ENCODE measurements at places on chromosomes 6 and 20.

DNA sequence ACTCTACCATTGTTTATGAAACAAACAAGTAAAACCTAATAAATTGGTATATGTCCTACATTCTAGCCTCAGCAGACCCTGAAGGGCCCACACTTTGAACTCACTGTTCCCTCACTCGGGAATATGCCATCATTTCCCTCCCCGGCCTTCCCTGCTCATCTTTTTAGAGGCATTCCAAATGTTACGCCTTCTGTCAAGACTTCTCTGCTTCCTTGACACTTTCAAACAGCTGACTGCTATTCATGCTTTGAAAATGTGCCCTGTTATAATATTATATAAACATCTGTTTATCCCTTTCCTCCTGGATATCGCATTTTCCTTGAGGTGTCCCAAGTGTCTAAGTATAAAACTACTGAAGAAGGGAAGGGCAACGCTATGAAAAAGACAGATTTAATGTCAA lies 249.5 kb upstream of the THEMIS start:
- no peak for DNase-seq

- no peak for DNase-seq
Observed at GRCh38 chr20:49507741-49508434, 25.4 kb upstream of the KCNB1 start.

- DNase-seq, result no peak
Observed at GRCh38 chr6:88763160-88763559, 200.3 kb downstream of the RNGTT start.

GRCh38 chr6:4803343-4803744 lies 27.1 kb downstream of the CDYL start:
- no peak for DNase-seq

GRCh38 chr6:15491255-15491985 lies 171.4 kb downstream of the DTNBP1 start:
- no peak for DNase-seq

GRCh38 chr6:35036059-35036827 lies 104.9 kb downstream of the TCP11 start:
- no peak for DNase-seq

GRCh38 chr6:154478021-154478700 lies 32.3 kb downstream of the CNKSR3 start:
- no peak for DNase-seq

GRCh38 chr6:111989743-111990142 lies 64.2 kb upstream of the CCN6 start:
- no peak for DNase-seq

DNA sequence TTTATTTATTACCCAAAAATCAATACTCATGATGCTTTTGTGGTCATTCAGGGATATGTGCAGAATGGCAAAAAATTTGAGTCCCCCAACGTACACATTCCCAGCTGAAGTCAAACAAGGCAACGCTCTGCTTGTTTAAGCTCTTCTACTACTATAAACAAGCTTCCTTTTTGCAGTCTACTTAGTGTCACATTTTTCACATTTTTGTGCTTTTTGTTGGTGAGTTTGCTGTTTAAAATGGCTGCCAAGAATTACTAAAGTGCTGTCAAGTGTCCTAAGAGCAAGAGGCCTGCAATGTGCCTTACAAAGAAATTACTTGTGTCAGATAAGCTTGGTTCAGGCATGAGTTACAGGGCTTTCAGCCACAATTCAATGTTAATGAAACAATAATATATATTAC lies 2.1 kb downstream of the WFDC8 start:
- no peak for DNase-seq

- no peak for DNase-seq
Observed at GRCh38 chr6:39365281-39366074, 43.0 kb upstream of the KCNK16 start.

GRCh38 chr6:119105282-119105681 lies 26.8 kb upstream of the FAM184A start:
- DNase-seq, result no peak

GRCh38 chr20:47040506-47041125 lies 146.0 kb downstream of the EYA2 start:
- no peak for DNase-seq

DNA sequence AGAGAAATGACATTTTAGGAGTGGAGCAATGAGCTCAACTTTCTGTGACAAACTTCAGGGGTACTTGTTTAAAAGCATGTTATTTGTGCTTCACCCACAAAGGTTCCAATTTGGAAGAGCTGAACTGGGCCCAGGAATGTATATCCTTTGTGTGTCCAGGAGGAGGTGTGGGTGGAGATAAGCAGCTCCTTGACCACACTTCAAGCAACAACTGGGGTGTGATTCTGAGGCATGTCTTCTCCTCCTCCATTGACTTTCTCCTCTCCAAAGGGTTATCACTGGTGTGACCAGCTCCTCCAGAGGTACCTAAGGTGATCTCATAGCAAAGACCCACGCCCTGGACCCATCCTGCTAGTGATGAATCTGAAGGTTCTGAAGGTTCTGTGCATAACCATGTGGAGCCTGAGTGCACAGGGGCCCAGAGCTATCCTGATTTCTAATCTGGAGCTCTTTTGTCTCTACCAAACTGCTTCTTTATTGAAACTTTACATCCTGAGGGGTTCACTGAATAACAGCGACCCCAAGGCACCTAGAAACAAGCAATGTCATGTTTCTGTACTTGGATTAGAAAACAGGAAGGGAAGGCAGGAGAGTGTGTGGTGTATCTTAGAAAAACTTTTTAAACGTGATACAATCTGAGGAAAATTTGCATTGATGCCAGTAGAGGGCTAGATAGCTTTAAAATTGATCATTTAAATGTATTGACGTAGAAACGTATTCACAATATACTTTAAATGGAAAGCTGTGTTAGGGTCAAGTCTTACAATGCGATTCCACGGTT lies 60.9 kb upstream of the CD93 start:
- peak; percentile 42 for DNase-seq

DNA sequence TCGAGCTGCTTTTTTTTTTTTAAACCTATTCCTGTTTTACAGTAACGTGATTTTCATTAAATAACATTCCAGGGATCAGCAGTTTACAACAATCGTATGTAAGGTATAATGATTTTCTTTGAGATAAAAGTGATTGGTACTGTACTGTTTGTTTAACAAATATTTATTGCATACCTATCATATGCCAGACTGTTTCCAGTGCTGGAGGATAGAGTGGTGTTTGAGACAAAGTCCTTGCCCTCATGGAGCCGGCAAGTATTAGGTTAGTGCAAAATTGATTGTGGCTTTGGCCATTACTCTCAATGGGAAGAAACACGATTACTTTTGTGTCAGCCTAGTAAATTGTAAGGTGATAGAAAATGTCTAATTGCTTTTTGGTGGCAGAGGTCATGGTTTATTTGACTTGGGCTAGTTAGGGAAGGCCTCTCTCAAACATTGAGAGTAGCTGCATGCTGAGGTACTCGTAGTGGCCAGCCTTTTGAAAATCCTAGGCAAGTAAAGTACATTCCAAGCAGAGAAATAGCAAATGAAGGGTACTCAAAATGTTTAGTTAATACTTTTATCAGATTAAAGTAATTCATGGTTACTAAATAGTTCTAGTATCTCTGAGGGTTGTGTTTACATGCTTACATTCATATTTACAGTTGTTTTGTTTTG lies 35.6 kb downstream of the PHF3 start:
- no peak for DNase-seq

- DNase-seq, result no peak
Observed at GRCh38 chr6:35494161-35494563, 2.7 kb downstream of the TEAD3 start.

GRCh38 chr6:41878961-41879405 lies 16.2 kb downstream of the USP49 start:
- no peak for DNase-seq

DNA sequence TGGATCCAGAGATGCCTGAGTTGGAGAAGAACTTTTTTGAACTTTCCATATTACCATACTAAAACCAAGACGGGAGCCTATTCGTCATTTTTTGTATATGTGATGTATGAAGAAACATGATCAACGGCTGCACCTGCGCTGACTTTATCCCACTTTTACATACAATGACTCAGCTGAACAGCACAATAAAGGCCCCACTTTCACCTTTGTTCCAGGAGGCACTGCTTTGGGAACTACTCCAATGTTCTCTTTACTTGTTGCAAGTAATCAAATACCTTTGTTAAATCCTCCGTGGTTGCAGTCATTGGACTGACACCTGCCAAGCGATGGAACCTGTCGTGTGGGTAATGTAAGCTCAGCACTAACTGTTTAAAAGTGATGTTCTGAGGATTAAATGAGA lies 17.3 kb upstream of the BTN3A2 start:
- DNase-seq, result no peak

DNA sequence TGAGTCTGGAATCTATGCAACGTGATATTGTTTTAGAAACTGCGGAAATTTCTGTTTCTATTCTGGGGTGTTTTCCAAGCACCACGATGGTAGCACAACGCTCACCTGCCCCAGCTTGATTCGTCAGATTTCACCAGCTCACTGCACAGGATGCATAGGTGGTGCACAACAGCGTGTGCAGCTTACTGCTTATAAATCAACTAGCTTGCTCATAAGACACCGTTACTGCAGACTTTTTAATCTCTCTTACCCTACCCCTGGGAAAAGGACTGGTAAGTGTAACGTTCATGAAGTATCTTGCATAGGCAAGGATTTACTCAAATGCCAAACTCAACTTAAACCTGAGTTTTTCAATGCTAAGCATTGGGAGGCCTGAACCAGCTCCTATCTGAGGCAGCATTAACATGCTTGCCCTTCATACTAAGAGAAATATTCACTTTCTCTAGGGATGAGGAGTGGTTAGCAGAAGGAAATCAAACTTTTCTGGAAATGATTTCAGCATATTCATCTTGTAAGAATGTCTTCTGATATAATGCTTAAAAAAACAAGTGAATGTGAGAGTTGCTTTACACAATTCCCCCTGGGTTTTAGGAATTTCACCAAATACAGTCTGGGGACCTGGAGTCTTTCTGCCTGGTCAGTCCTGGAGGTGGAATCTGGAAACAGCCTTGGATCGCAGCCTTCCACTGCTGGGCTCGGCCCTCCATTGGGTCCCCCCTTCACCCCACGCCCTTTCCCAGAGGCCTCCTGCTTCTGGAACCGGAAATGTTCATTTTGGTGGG lies 100.6 kb downstream of the DACT2 start:
- DNase-seq, result no peak

- no peak for DNase-seq
Observed at GRCh38 chr20:20685635-20686034, 26.8 kb downstream of the RALGAPA2 start.

- DNase-seq, result peak; percentile 90
Observed at GRCh38 chr20:47785854-47786764, 828 bp upstream of the SULF2 start.

GRCh38 chr20:47201074-47201730 lies 155.3 kb downstream of the ZMYND8 start:
- DNase-seq, result no peak

GRCh38 chr6:153340568-153340967 lies 209.5 kb upstream of the RGS17 start:
- no peak for DNase-seq

- no peak for DNase-seq
Observed at GRCh38 chr6:148892247-148892646, 145.4 kb downstream of the UST start.

DNA sequence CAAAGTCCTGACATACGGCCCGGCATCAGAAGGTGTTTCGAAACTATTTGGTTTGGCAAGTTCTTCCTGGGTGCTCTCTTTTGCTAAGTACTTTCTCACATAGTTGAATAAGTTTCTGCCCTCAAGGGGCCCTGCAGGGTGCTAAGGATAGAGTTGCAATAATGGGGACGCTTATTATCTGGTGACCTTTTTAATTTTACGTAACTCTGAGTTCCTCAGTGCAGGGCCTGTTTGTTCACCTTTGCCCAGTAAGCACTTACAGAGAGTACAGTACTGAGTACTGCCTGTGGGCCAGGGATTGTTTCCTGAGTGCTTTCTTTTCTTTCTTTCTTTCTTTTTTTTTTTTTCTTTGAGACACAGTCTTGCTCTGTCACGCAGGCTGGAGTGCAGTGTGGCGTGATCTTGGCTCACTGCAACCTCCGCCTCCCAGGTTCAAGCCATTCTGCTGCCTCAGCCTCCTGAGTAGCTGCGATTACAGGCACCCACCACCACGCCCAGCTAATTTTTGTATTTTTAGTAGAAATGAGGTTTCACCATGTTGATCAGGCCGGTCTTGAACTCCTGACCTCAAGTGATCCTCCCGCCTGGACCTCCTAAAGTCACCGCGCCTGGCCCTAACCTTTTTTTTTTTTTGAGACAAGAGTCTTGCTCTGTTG lies 4.5 kb upstream of the PXMP4 start:
- DNase-seq, result no peak

DNA sequence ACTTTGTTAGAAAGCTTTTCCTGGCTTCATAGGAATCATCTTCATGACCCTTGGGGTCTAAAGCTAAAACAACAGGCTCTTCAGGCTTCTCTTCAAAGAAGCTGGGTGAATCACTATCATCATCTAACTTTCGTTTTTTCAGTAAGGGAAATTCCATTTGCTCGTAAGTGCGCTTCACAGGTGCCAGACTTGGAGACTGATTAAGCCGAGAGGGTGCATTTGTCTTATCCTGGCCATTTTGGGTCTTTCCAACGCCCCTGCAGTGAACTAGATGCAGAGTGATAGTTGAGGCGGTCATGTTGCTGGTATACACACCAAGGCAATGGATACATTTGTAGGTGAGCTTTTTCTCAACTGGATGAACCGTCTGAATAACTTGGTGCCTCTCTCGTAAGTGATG lies 38.8 kb downstream of the ADNP start:
- DNase-seq, result no peak

DNA sequence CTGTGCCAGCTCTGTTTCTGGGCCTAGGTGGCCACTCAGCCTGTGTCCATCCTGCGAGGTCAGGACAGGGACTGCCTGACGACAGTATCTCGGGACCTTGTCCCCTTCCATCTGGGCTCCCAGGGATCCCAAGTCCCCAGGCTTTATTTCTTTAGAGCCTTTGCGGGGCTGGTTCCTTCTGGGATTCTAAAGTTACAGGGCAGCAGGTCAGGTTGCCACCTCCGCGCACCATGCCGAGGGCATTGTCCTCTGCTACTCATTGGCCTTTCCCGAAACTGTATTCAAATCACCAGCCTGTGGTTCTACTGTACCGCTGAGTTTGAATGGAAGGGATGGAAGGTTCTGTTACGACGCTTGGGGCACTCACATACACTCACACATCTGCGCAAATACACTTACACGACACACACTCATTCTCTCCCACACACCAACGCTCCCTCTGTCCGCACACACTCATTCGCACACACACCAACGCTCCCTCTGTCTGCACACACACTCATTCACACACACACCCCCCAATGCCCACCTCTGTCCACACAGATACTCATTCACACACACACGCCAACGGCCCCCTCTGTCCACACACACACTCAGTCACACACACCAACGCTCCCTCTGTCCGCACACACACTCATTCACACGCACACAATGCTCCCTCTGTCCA lies 59.8 kb upstream of the THBS2 start:
- DNase-seq, result no peak

GRCh38 chr6:35733633-35734032 lies 3.2 kb upstream of the ARMC12 start:
- no peak for DNase-seq

- DNase-seq, result no peak
Observed at GRCh38 chr6:159691133-159691962, 1.7 kb downstream of the SOD2 start.
